Uterus (tissue), 4 donors: ENCODE measurements at places on chromosomes 3 and 15. TPM values are rescaled to one million over a fixed set of nuclear protein-coding genes. Genes with fewer than 3 reads are reported as not detected.

GRCh38 chr15:23416349-23417276 lies 30.4 kb downstream of the GOLGA6L2 start:
- DNase-seq = no peak
- H3K27me3 ChIP-seq = no peaks in the 10 kb centered on the region
- H3K4me1 ChIP-seq = no peaks in the 10 kb centered on the region
- no peak overlapping the region for H3K27ac ChIP-seq

DNA sequence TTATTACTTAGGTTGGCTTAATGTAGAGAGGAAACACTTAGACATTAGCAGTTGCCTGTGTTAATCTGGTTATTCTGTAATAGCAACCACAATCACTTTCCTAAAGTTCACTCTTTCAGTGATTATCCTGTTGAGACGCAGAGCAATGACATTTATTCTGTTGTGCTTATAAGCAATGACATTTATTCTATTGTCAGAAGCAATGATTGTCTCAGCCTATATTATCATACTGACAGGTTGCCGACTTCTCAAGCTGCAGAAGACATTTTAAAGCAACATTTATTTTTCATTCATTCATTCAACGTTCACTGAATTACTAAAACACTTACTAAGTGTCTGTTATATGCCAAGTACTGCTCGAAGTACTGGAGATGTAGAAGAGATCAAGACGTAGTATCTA lies 193.5 kb upstream of the SLITRK3 start:
- no peaks in the 10 kb centered on the region for H3K4me1 ChIP-seq
- no peak for DNase-seq
- no peaks in the 10 kb centered on the region for H3K27me3 ChIP-seq
- no peaks in the 10 kb centered on the region for H3K36me3 ChIP-seq
- no peak overlapping the region for H3K4me3 ChIP-seq

UBAP1L gene
- 0.77 TPM for total RNA-seq

- H3K4me1 ChIP-seq = no peaks in the 10 kb centered on the region
- H3K4me3 ChIP-seq = no peak overlapping the region
- H3K36me3 ChIP-seq = no peaks in the 10 kb centered on the region
- no peak for DNase-seq
Measured at GRCh38 chr3:196641333-196642054, 2.0 kb downstream of the NRROS start.

GRCh38 chr3:33373082-33373437 lies 67.1 kb downstream of the UBP1 start:
- H3K4me3 ChIP-seq = no peak overlapping the region
- no peaks in the 10 kb centered on the region for H3K4me1 ChIP-seq
- no peak overlapping the region for H3K27ac ChIP-seq

DNA sequence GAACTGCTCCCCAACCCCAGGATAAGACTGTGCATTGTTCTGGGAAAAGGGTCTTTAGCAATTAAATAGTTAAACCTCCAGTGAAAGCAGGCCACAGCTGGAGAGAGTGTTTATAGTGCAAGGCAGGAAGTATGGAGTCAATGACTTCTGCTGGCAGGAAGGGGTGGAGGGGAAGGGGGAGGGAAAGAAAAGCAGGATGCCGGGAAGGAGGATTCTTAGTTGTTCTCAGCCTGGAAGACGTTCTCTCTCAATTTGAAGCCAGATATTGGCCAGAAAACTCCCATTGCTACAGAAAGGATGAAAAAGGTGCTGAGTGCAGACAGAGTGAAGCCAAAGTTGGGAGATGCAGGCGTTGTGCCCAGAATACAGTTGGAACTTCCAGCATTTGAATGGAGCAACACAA lies 35.7 kb upstream of the ACTL6A start:
- H3K36me3 ChIP-seq = no peaks in the 10 kb centered on the region
- H3K4me1 ChIP-seq = no peaks in the 10 kb centered on the region
- no peaks in the 10 kb centered on the region for H3K27me3 ChIP-seq
- peak; percentile 46 for DNase-seq
- no peak overlapping the region for H3K4me3 ChIP-seq

PLCH1 gene
- 0.40 TPM for total RNA-seq

TMIE gene
- total RNA-seq = not detected

DNA sequence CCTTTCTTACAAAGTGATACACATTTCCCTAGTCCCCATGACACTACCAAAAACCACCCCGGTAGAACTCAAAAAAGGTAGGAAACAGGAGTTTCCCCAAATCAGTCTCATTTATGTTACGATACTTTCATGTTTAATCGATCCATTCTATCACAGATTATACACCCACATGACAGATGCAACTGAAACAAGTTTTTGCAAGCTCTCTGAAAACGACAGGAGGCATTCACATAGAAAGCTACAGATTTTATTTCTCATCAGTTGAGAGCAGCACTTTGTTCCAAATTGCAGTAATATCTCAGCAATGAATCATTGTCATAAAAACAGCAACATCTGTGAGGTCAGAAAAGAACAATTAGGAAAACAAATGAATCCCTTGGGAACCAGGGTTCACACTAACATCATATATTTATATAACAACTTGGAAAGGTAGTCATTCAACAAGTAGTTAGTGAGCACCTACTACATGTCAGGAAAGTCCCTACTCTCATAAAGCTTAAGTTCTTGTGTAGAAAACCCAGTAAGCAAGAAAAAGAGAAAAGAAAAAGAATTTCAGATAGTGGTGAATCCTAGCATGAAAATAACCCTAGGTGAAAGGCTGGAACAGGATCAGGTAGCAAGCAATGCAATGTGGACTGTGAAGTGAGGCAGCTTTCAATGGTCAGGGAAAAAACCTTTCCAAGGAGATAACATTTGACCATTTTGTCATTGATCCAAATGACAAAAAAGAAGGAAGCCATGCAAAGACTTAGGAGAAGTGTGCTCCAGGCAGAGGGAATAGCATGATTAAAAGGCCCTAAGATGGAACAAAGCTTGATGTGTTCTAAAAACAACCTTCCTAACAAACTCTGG lies 8.3 kb downstream of the PLD1 start:
- no peaks in the 10 kb centered on the region for H3K36me3 ChIP-seq
- no peaks in the 10 kb centered on the region for H3K27me3 ChIP-seq
- no peaks in the 10 kb centered on the region for H3K4me1 ChIP-seq
- H3K4me3 ChIP-seq = no peak overlapping the region
- no peak for DNase-seq

GRCh38 chr3:48039487-48040190 lies 23.4 kb upstream of the MAP4 start:
- no peaks in the 10 kb centered on the region for H3K27me3 ChIP-seq
- peak overlapping the region; percentile 64 for H3K27ac ChIP-seq
- peaks cover 5% of the 10 kb centered on the region for H3K4me1 ChIP-seq
- no peaks in the 10 kb centered on the region for H3K36me3 ChIP-seq

DNA sequence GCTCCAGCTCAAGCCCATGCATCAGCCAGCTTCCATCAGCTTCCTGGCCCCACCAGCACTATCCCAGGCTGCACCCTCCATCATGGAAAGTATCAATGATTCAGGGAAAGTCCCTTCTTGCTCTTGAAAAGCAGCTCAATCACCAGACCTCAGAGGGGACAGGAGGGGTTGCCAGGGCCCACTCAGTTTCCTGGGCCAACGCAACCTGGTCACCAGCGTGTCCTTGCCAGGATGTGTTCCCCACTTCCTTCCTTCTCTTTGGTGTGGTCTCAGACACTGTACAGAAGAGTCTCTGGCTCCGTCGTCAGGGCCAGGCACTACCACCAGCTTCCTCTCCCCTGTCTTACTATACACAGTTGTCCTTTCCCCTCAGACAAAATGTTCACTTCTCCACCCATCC lies 3.0 kb downstream of the HDC start:
- no peak overlapping the region for H3K27ac ChIP-seq
- no peak for DNase-seq
- H3K36me3 ChIP-seq = no peaks in the 10 kb centered on the region
- no peak overlapping the region for H3K4me3 ChIP-seq

DNA sequence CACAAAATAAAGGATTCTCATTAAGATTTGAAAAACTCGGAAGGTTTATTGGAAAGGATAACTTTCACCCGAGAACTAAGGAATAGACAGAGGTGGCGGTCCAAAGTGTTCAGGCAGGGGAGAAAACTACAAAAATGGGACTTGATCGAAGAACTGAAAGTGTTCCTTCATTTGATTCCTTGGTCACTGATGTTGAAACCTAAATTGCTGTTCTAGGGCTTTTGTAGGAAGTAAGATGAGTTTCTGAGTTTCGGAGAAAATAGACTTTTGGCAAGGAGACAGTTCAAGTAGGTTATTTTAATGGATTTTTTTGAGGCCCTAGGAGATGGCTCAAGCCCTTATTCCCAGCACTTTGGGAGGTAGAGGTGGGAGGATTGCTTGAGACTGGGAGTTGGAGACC lies 1.4 kb downstream of the TRIP4 start:
- H3K36me3 ChIP-seq = no peaks in the 10 kb centered on the region
- H3K4me3 ChIP-seq = no peak overlapping the region
- H3K27me3 ChIP-seq = no peaks in the 10 kb centered on the region

- H3K4me1 ChIP-seq = no peaks in the 10 kb centered on the region
- no peak overlapping the region for H3K27ac ChIP-seq
- H3K27me3 ChIP-seq = no peaks in the 10 kb centered on the region
- no peak overlapping the region for H3K4me3 ChIP-seq
- DNase-seq = no peak
- no peaks in the 10 kb centered on the region for H3K36me3 ChIP-seq
Measured at GRCh38 chr3:10285272-10286132, 7.2 kb downstream of the GHRL start.

GRCh38 chr3:38489766-38490165 lies 6.4 kb upstream of the EXOG start:
- H3K36me3 ChIP-seq = no peaks in the 10 kb centered on the region
- H3K27me3 ChIP-seq = no peaks in the 10 kb centered on the region
- no peaks in the 10 kb centered on the region for H3K4me1 ChIP-seq
- H3K4me3 ChIP-seq = no peak overlapping the region
- DNase-seq = no peak

AMT gene
- total RNA-seq = 17.9 TPM

DNA sequence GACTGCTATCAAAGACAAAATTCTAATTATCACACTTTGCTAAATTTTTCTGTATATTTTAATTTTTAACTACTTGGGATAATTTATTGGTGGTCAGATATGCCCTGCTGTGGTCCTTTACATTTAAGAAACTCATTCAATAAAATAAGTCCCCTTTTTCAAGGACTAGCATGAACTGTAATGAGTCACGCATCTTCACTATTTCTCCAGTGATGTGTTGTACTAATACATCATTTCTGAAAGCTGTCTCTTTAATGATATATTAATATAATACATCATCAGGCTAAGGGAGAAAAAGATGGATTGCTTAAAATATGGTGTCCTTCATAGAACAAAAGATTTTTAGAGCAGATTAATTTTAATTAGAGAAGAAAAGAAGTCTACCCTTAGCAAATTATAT lies 901.4 kb downstream of the DIPK2A start:
- H3K4me1 ChIP-seq = no peaks in the 10 kb centered on the region
- H3K4me3 ChIP-seq = no peak overlapping the region
- H3K27me3 ChIP-seq = no peaks in the 10 kb centered on the region
- no peaks in the 10 kb centered on the region for H3K36me3 ChIP-seq
- DNase-seq = no peak

- DNase-seq = no peak
- H3K4me3 ChIP-seq = no peak overlapping the region
- H3K4me1 ChIP-seq = peaks cover 3% of the 10 kb centered on the region
- no peaks in the 10 kb centered on the region for H3K27me3 ChIP-seq
- no peaks in the 10 kb centered on the region for H3K36me3 ChIP-seq
- H3K27ac ChIP-seq = no peak overlapping the region
Measured at GRCh38 chr3:112376241-112376911, 43.4 kb downstream of the CD200 start.

DNA sequence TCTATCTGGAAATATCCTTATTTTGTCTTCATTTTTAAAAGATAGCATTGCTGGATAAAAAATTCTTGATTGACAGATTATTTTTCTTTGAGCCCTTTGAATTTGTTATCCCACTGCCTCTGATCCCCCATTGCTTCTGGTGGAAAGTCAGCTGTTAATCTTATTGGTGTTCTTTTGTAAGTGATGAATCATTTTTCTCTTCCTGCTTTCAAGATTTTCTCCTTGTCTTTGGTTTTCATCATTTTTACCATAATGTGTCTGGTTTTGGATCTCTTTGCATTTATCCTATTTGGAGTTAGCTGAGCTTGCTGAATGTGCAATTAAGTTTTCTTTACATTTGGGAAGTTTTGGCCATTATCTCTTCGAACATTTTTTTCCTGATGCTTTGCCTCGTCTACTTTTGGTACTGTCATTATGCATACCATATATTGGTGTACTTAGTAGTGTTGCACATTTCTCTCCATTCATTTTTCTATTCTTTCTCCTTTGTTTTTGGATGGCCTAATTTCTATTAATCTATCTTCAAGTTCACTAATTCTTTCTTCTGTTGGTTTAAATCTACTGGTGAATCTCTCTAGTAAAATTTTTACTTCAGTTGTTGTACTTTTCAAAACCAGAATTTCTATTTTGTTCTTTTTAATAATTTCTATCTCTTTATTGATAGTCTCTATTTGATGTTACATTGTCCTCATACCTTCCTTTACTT lies 440.0 kb upstream of the PROK2 start:
- no peak overlapping the region for H3K4me3 ChIP-seq
- no peaks in the 10 kb centered on the region for H3K4me1 ChIP-seq
- H3K27ac ChIP-seq = no peak overlapping the region
- no peaks in the 10 kb centered on the region for H3K36me3 ChIP-seq

PRSS50 gene
- 0.55 TPM for total RNA-seq

DNA sequence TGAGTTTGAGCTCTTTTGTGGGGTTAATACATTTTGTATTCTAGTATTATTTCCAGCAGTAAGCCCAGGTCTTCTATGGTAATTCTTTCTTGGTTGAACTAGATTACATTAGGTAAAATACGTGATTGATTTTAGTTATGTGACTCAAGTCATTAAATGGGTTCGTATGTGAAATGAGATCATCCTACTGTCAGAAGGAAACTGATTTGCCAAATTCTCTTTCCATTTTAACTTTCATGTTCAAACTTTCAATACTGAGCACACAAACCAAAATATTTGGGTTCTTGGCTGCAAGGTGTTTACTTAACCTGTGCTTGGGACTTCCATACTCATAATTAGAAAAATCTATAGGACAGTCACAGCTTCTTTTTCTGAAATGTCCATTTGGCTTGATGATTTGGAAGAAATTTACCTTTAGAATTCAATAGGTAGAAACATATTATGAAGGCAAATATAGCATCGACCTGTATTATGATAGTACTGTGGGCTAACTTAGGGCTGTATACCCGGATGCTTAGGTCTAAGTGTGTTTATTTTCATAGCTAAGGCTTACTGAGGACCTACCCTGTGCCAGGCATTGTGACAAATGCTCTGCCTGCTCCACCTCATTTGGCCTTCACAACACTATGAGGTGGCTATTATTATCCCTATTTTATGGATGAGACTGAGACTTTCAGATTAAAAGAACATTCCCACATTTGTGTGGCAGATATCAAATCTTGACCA lies 631.8 kb upstream of the GRM7 start:
- no peak for DNase-seq
- no peak overlapping the region for H3K4me3 ChIP-seq
- H3K27me3 ChIP-seq = no peaks in the 10 kb centered on the region

DNA sequence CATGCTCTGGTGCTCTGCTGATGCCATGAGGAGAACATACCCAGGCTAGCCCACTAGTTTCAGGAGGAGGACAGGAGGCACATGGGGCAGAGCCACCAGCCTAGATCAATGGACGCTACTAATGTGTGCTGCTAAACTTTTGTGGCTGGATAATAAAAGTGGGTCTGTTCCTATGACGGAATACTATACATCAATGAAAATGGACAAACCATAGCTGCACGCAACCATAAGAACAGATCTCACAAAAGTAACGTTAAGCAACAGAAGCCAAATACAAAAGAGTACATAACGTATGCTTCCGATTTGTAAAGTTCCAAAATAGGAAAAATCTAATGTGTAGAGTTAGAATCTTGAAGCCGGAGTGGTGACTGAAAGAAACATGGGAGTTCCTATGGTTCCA lies 11.5 kb downstream of the B4GALT4 start:
- H3K27me3 ChIP-seq = no peaks in the 10 kb centered on the region
- H3K4me1 ChIP-seq = no peaks in the 10 kb centered on the region
- H3K4me3 ChIP-seq = no peak overlapping the region
- no peaks in the 10 kb centered on the region for H3K36me3 ChIP-seq
